ENCODE measurements at places on chromosomes 4 and X. TPM values are rescaled to one million over a fixed set of nuclear protein-coding genes. Genes with fewer than 3 reads are reported as not detected.

Gene PLA2G12A
- polyA plus RNA-seq, result 12.3 TPM

Gene RHOXF2
- polyA plus RNA-seq, result not detected

Gene FGFR3
- 2.1 TPM for polyA plus RNA-seq

Gene PABPC5
- polyA plus RNA-seq, result 8.7 TPM

Gene TCP11X1
- not detected for polyA plus RNA-seq

Gene IQCM
- polyA plus RNA-seq, result not detected

Gene HSFX4
- polyA plus RNA-seq, result not detected

Gene OCIAD2
- 44.1 TPM for polyA plus RNA-seq

Gene CFI
- polyA plus RNA-seq, result 58.6 TPM

Gene CSAG3
- not detected for polyA plus RNA-seq

Gene SSX2B
- polyA plus RNA-seq, result not detected

Gene SHROOM4
- 3.7 TPM for polyA plus RNA-seq

Gene IL13RA2
- polyA plus RNA-seq, result 1.4 TPM

Gene RHOXF1
- polyA plus RNA-seq, result 2.2 TPM

Gene PAGE2B
- polyA plus RNA-seq, result not detected

Gene FDCSP
- polyA plus RNA-seq, result not detected

Gene FAM9B
- polyA plus RNA-seq, result not detected

Gene MAGEB5
- polyA plus RNA-seq, result not detected

Gene DGKK
- 0.54 TPM for polyA plus RNA-seq

Gene PI4K2B
- 4.6 TPM for polyA plus RNA-seq

Gene NDUFB11
- 70.0 TPM for polyA plus RNA-seq

Gene FAM236C
- not detected for polyA plus RNA-seq

Gene RHOXF2B
- polyA plus RNA-seq, result not detected

Gene ADH1C
- polyA plus RNA-seq, result 0.51 TPM

Gene PARM1
- polyA plus RNA-seq, result 108 TPM

Gene TRIM75
- polyA plus RNA-seq, result not detected

Gene OTUD5
- 79.5 TPM for polyA plus RNA-seq

Gene SPRY1
- polyA plus RNA-seq, result 22.3 TPM

Gene PPP4R3C
- polyA plus RNA-seq, result not detected

Gene HOPX
- 79.5 TPM for polyA plus RNA-seq

Gene CLDN34
- 0.13 TPM for polyA plus RNA-seq

Gene SULT1E1
- 24.1 TPM for polyA plus RNA-seq

Gene ASB9
- 0.91 TPM for polyA plus RNA-seq

Gene MAGEA12
- polyA plus RNA-seq, result not detected

Gene CXCL6
- 0.16 TPM for polyA plus RNA-seq

Gene CT45A3
- not detected for polyA plus RNA-seq

Gene BEND4
- polyA plus RNA-seq, result under 0.01 TPM

Gene SLC16A2
- polyA plus RNA-seq, result 13.4 TPM

Gene DUSP21
- not detected for polyA plus RNA-seq

Gene TMEM31
- 0.48 TPM for polyA plus RNA-seq

Gene FAT1
- polyA plus RNA-seq, result 8.1 TPM

Gene PHOX2B
- polyA plus RNA-seq, result 3.3 TPM

Gene SPATA4
- 0.13 TPM for polyA plus RNA-seq

Gene FRMD7
- polyA plus RNA-seq, result not detected

Gene TNMD
- not detected for polyA plus RNA-seq

Gene HTN3
- not detected for polyA plus RNA-seq

Gene PRDM5
- polyA plus RNA-seq, result 6.2 TPM

Gene GC
- 1.4 TPM for polyA plus RNA-seq

Gene GPR101
- not detected for polyA plus RNA-seq

Gene VCX2
- not detected for polyA plus RNA-seq

Gene EOLA1
- 17.8 TPM for polyA plus RNA-seq

Gene PDGFRA
- polyA plus RNA-seq, result 14.5 TPM

Gene MAGEB17
- not detected for polyA plus RNA-seq

Gene HHIP
- 12.7 TPM for polyA plus RNA-seq

Gene FAT4
- 1.8 TPM for polyA plus RNA-seq

Gene ARMCX4
- polyA plus RNA-seq, result 19.1 TPM

Gene NXF2
- not detected for polyA plus RNA-seq

Gene NUDT11
- polyA plus RNA-seq, result 5.0 TPM

Gene SLC25A53
- 8.4 TPM for polyA plus RNA-seq

Gene RAP2C
- polyA plus RNA-seq, result 20.6 TPM

Measured in adrenal gland (tissue), 19 donors.